ENCODE measurements at places on chromosomes 6 and 20.

DNA sequence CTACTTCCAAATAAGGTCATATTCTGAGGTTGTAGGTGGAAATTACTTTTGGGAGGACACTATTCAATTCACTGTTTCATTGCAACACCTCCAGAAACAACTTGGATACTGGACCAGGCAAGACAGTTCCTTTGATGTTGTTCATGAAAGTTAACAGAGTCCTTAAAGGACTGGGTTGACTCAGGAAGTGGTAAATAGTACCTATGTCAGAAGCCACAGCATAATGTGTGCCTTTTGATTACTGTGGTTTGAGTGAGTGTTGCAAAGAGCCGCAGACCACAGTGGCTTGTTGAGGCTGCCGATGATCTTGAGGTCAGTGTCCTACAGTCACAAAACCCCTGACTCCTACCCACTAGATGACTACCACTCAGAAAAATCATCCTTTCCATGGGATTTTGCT is 10.9 kb downstream of the IL20RA start:
- peak; percentile 37 for DNase-seq

- DNase-seq: no peak
These were observed 22.7 kb upstream of the NTSR1 start for GRCh38 chr20:62685781-62686555.

DNA sequence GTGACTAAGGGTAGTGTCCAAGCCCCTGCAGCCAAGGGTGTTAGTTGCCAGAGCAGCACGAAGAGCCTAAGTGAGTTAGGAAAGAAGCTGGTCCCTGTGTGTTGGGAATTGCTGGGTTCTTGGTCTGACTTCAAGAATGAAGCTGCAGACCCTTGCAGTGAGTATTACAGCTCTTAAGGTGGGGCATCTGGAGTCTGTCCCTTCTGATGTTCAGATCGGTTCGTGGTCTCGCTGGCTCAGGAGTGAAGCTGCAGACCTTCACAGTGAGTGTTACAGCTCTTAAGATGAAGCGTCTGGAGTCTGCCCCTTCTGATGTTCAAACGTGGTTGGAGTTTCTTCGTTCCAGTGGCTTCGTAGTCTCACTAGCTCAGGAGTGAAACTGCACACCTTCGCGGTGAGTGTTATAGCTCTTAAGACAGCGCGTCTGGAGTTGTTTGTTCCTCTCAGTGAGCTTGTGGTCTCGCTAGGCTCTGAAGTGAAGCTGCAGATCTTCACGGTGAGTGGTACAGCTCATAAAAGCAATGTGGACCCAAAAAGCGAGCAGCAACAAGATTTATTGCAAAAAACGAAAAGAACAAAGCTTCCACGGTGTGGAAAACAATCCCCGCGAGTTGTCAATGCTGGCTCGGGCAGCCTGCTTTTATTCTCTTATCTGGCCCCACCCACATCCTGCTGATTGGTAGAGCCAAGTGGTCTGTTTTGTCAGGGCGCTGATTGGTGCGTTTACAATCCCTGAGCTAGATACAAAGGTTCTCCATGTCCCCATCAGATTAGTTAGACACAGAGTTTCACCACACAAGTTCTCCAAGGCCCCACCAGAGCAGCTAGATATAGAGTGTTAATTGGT is 31.8 kb downstream of the PXDC1 start:
- no peak for DNase-seq

DNA sequence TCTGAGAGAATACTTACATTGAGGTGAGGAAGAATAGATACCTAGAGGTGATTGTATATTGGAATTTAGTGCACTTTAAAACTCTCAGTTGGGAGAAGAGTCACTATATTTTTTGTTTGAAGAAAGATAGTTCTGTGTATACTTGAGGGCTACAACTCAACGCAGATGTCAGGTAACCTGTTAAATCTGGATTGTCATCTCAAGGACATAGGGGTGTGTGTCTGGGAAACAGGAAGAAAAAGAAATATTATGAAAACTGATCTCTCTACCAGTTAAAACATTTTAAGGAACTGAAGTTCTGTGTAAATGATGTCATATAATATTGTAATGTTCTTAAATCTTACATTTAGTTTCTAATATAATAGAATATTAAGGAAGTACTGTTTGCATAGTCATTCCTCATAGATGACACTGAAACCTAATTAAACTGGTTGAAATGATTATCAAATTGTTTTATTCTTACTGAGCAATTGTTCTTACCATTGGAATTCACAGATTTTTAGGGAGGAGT is 86.2 kb downstream of the SMAP1 start:
- DNase-seq: no peak

- DNase-seq: no peak
These were observed 96.7 kb downstream of the MAP3K7 start for GRCh38 chr6:90490030-90490716.

DNA sequence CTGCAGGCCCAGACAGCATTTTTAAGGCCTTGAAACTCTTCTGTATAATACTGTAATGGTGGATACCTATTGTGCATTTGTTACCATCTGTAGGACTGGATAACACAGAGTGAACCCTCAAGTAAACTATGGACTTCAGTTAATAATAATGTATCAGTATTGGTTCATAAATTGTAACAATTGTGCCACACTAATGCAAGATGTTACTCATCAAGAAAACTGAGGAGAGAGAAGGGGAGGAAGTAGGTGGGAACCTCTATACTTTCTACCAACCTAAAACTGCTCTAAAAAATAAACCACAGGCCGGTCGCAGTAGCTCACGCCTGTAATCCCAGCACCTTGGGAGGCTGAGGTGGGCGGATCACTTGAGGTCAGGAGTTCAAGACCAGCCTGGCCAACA is 10.8 kb downstream of the MAPK13 start:
- DNase-seq: no peak

All from CD8-positive, alpha-beta memory T cell (primary cell).